Hepatic stellate cell (primary cell): ENCODE measurements at places on chromosomes 3 and 15.
A peak's percentile ranks its signal among the peaks of the same experiment; 100 is the strongest.

DNA sequence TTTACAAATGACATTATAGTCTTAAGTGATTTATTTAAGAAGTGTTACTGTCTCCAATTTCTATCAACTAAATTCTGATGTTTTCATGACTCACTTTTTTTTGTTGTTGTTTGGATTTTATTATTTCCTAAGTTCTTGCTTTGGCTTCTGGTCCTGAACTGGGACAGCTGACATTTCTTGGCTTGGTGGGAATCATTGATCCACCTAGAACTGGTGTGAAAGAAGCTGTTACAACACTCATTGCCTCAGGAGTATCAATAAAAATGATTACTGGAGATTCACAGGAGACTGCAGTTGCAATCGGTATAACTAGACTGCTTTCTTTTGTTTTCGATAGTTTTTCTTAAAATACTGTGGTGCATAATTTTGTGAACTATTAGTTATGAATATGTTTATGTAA lies 47.5 kb downstream of the ASTE1 start:
- DNase-seq: no peak

DNA sequence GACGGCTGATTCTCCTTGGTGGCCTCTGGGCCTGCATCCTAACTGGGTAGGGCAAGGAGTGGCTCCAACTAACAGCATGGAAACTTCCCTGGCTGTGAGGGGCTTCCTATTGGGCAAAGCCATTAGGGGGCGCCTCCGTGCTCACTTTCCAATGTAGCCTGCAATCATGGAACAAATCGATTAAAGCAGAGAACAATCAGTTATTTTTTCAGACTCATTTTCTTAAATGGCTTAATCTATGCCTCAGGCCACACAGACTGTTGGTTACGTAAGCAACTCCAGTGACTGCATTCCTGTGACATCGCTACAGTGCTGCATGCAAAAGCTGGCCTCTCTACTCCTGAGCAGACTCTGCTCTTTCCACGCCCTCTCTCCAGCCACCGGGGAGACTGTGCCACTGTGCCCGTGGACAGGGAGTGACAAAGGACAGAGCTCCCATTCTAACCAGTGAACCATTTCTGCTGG lies 278.9 kb downstream of the KLF13 start:
- DNase-seq: peak; percentile 56

DNA sequence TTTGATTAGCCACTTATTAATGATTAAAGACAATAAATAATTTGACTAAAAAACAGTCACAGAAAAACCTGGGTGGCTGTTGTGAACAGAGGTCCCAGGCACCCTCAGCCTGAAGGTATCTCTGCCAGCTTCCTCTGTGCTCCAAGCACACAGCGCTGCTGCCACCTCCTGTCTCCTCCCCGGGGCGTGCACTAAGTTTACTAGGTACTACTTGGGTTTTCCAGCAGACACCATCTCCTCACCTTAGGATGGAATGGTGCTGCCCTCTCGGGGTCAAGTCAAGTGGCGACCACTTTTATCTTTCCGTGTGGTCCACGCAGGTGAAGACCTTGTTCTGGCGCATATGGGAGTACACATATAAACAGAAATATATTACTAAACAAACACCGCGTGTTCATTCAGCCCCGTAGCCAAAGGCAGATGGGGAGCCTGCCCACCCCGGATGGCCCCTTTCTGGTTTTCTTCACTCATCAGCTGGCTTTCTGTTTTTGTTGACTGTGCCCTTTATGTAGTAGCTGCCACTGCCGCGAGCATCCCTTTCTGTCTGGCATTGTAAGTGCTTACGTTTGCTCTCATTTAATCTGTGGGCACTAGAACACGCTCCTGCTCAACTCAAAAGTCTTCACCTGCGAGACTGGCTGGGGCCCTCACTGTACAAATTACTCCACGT lies 128.0 kb downstream of the LRIG1 start:
- DNase-seq: no peak

DNA sequence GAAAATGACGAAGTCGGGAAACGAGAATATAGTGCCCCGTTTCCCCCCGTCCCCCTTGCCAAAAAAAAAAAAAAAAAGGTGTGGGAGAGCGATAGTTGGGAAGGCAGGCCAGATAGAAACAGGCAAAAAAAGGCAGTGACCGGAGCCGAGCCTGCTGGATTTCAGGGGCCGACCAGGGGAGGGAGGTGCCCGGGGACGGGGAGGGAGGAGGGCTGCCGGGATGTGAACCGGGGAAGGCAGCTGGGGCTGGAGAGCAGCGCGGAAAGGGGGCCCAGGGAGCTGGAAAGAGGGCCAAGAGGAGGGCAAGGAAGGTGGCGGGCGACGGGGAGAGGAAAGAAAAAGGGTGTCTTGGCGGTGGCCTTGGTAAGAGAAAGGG lies 837 bp downstream of the LRRN1 start:
- no peak for DNase-seq

DNA sequence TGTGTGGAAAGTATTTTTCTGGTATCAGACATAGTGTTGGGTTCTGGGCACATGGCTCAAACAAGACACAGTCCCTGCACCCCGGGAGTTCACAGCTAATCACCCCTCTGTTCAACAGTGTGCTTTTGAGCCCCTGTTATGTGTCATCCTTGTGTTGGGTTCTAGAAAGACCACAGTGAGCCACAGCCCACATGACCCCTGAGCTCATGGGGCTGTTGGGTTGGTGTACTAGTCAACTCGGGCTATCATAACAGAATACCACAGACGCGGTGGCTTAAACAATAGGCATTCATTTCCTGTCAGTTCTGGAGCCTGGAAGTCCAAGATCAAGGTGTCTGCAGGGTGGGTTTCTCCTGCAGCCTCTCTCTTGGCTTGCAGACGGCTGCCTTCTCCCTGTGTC lies 100.0 kb downstream of the DNAJB8 start:
- DNase-seq: no peak

DNA sequence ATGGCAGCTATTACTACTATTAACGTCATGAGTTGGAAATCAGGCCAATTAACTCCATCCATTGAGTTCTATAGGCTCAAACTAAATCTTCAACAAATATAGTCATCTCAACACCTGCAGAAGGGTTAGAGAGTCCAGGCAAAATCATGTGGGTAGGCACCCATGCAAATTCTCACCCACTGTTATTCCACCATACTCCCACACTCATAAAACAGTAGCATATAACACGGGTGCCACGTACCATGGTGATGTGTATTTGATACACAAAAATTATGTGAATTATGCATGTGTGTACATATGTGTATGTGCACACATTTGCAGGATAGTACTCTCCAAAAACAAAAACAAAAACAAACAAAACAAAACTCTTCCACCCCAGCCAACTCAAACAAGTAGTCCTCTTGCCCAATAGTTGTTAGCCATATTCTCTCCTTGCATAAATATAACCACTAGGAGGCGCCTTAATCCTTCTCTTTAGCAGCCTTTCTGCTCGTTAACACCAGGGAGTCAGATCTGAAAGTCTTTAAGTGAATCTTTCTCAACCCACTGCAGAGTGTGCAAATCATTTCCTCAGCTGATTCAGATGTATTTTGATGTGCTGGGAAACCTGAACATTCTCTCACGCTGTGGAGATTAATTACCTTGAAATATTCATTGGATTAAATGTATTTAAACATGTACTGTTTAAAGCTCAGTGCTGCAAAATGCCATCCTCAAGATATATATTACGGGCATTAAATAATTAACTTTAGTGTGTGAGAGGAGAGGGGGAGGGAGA lies 38.0 kb upstream of the COPB2 start:
- peak; percentile 52 for DNase-seq

DNA sequence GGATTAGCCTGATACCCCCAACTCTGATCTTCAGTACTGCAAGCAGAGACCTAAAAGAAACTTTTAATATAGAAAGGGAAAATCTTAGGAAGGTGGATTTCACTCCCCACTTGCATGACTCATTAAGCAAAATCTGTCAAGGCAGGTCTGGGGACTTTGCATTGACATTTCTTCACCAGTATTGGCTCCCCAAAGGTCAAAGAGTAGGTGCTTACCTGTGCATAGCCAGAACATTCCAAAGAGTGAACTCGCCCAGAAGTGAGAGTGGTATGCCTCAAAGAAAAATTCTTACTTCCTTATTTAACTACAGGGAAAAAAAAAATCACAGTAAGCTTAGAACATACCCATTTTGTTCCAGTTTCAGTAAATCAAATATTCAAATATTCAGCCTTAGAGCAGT lies 140.9 kb upstream of the TP63 start:
- no peak for DNase-seq

GRCh38 chr3:86245360-86245759 lies 745.6 kb downstream of the VGLL3 start:
- DNase-seq: no peak

- no peak for DNase-seq
Observed at GRCh38 chr15:88011533-88011932, 245.0 kb downstream of the NTRK3 start.

- DNase-seq: no peak
Observed at GRCh38 chr15:90408657-90409056, 20.6 kb downstream of the IQGAP1 start.

DNA sequence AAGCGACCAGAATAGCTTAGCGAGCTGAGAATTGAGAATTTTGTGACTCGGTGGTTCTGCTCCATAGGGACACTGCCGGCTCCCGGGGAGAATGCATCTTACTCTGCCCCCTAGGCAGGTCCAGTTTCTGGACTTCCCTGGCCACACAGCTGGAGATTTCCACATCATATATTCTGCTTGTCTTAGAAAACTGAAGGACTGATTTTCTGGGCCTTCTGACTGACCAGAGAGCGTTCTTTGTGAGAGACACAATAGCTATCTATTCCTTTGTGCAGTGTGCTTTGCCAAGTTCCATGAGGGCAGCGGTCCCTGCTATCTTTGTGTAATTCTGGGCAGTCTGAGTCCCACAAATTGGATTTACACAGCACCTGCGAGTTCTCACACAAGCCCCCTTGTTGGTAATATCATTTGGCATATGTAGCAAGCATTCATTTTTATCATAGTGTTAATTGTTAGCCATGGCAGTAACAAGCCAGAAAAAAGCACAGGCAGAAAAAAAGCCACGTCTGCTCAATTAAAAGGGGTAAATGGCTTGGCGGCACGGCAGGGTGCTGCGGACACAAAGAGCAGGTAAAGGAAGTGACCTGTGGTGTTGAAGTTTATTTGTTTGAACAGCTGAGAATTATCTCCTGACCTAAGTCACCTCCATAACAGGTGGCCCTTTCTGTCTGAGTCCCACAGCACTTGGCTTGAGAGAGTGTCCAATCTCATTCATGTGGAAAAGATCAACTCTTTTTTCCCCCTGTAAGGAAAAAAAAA lies 688.7 kb downstream of the TUSC7 start:
- DNase-seq: no peak

GRCh38 chr3:22779737-22780136 lies 423.4 kb upstream of the UBE2E2 start:
- no peak for DNase-seq

GRCh38 chr3:36488077-36488789 lies 107.9 kb downstream of the STAC start:
- DNase-seq: no peak

DNA sequence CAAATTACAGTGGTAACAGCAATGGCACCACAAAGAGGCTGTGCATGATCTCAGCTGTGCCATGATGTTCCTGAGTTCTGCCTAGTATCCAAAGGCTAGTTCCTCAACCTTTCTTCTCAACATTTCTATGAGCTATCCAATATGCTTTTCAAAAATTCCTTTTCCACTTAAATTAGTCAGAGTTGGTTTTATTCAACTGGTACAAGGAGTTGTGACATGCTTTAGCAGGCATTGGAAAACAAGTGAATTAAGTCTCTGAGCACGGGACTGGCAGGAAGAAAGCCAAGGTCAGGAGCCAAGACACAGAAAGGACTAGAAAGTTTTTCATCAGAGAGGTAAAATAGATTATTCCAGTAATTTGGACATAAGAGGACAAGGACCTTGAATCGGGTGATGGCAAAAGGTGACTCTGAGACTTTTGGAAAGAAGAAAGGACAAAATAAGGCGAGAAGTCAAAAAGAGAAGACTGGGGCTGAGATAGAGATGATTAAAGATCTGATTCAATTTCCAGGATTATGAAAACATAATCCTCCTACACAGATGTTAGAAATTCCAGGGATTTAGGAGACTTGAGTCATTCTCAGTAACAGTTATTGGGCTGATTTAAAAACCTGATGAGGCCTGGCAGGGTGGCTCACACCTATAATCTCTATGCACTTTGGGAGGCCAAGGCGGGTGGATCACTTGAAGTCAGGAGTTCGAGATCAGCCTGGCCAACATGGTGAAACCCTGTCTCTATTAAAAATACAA lies 36.1 kb downstream of the PBRM1 start:
- DNase-seq: peak; percentile 36

DNA sequence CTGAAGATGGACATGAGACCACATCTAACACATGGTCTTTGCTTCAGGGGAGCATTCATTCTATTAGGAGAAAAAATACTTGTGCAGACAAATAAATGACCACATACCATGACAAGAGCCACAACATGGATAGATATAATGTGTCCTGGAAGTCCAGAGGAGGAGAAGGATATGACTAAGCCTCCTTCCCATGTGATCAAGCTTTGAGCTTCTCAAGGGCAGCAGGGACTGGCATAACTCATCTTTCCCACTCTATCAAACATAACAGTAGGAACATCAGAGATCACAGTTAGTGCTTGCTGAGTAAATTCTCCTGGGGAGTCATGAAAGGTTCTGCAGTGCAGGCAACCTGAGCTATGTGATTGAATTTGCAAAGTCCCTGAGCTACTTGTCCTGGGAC lies 86.0 kb upstream of the LPP start:
- DNase-seq: peak; percentile 55

GRCh38 chr3:119700920-119701734 lies 1.7 kb upstream of the CFAP91 start:
- no peak for DNase-seq

DNA sequence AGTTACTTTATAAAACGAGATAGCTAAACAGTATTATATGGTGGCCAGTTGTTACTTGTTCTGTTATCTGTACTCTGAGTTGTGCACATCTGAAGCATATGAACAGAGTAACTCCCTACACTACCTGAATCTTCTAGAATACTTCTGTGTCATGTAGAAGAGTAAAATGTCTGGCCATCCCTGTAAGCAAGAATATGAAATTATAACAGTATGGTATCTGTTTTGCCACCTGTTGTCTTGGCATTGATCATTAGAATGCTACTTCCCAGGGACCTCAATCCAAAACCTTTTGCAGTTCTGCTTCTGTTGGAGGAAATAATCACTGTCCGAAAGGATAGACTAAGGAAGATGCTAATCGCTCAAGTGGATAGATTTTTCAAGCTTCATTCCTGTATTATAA lies 1.9 kb downstream of the TEX9 start:
- DNase-seq: no peak

DNA sequence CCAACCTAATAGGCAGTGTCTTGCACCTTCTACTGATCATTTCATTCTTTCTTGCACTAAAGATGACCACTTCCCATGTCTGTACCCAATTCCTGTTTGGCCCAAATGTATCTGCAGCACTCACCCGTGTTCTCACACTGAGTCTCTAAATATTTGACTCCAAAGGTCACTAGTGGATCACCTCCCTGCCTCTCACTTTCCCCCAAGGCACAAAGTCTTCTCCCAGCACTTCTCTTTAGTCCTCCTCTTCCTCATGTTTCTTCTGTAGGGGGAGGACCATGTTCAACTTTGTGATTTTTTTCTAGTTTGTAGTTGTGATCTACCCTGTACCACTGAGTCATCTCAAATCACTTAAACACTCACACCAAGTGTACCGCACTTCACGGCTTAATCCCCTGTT lies 13.9 kb downstream of the NR1I2 start:
- no peak for DNase-seq
